ENCODE measurements at places on chromosomes 12 and 14.

GRCh38 chr12:11725686-11726085 lies 76.2 kb downstream of the ETV6 start:
- DNase-seq = no peak

DNA sequence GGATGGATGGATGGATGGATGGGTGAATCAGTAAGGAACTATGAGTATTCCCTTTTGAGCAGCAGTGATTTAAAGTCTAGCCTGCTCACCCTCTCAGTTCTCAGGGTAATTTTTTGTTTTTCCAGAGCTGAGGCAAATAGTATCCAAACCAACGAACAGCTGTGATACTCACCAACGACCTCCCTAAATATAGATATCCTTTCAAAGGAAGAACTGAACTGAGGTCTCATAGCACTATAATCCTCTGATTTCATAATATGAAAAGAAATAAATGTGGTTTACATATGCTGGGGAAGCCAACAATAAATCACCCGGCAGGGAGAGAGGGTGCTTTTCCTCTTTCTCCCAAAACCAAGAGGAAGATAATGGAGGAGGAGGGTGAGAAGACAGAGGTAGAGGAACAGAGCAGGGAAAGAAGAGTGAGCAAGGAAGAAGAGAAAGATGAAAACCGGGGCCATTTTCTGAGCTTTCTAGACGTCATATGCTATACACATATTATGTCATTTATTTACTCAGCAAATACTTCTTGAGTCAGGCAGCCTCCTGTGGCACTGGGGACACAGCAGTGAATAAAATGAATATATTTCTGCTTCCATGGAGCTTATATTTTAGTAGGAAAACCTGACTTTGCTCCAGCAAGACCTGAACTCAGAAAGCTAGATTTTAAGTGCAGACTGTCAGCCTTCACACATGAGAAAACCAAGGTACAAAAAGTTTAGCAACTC lies 710.7 kb upstream of the TBX3 start:
- no peak for DNase-seq

DNA sequence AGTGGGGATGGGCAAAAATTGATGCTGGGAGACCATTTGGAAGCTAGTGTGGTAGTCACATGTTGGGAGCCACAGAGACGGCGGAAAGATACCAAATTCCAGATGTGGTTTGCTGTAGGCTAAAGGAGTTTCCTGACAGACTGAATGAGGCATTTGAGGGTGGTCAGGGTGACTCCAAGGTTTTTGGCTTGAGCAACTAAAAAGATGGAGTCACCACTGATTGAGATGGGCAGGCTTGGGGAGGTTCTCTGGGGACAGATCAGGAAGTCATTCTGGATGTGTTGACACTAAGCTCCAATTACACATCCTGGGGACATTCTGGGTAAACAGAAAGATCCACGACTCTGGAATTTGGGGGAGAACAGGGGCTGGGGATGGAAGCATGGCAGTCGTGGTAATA lies 15.5 kb upstream of the SERPINA9 start:
- DNase-seq = no peak

DNA sequence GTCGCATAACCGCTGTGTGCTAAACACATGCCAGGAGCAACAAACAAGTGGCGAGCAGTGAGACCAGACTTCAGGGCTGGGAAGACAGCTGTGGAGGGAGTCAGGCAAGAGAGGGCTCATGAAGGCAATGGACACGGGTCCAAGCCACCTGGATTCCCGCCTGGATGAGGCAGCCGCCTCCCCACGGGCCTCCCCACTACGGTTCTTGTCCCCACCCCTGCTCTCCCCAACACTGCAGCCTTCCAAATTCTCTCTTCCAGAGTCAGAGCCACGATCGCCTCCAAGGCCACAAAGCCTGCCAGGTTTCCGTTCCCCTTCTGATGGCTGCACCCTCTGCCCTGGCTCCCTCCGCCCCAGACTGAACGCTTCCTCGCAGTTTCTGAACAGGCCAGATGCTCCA lies 36.1 kb upstream of the PIWIL1 start:
- no peak for DNase-seq

DNA sequence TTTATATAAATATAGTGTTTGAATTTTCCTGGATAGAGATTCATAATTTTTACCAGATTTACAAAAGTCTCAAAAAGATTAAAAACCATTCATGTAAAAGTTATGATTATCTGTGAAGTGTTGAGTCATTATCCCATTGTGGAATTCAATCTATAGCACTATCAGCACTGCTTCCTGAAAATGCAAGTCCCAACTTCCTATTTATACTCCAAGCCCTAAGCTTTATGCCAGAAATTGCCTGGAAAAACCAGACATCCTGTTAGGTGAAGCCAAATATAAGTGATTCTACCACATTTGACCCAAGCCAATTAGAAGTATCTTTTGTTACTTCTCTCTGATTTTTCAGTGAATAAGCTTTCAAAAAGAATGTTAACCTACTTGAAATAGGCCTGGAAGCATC lies 129.1 kb downstream of the GPR135 start:
- no peak for DNase-seq

- DNase-seq = no peak
Measured at GRCh38 chr14:61719344-61720293, 24.3 kb downstream of the HIF1A start.

DNA sequence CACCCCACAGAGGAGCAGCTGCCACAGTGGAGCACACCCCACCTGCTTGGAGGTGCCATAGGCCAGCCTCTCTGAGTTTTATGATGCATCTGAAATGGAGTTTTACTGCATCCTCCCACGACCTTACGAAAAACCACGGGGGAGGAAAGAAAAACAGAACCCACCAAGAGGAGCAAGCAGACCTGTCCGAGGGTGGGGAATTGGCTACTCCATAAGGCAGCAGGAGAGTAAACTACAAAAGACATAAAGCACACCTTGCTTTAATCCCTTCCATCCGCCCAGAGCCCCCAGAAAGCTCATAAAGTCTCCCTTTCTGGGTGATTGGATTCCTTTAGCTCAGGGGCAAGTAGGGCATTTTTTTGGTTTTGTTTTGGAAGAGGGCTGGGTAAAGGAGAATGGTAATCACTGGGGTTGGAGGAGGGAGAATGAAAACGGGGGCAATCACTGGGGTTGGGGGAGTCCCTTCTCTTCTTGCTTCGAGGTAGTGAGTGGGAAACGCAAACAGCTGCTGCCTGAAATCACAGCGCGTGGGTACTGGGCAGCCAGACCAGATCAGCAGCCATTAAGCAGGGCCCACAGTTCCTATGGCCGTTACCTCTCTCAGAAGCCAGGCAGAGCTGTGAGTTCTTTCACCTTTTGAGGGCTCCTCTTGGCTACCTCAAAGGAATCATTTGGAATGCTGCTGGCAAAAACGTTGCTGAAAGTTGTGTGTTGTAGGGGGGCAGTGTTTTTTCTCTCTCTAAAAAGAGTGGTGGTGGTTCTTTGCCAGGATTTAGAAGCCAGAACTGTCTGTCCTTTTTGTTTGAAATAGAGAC lies 433.6 kb downstream of the ZFP36L1 start:
- DNase-seq = no peak

- DNase-seq = no peak
Measured at GRCh38 chr14:97491697-97492096, 694.5 kb downstream of the VRK1 start.

DNA sequence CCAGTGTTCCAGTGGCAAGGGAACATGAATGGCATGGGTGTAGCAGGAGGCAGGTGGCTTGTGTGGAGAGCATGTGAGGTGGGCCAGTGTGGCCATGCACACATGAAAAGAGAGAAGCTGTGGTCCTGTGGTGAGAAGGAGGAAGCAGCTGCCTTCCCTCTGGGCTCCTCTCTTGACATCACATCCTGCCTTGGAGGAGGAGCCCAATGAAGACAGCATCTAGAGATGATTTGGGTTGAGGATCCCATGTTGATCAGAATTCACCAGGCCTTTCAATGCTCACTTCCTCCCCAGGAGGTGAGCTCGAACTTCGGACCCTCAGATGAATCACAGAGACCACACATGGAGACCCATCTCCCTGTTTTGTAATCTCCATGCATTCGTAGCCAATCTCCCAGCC lies 82.6 kb downstream of the LRRC74A start:
- DNase-seq = no peak

Measured in activated CD8-positive, alpha-beta memory T cell treated with anti-CD3 and anti-CD28 coated beads for 1 hour (primary cell).